MV-4-11 (cell line): ENCODE measurements at places on chromosomes 1 and 21.

- no peak for DNase-seq
These were observed 53.4 kb upstream of the BMP8A start for GRCh38 chr1:39438042-39438441.

GRCh38 chr21:38741950-38742256, 63.8 kb upstream of the ETS2 start:
- no peak for DNase-seq

GRCh38 chr1:224707843-224708725, 92.0 kb downstream of the CNIH3 start:
- peak; percentile 30 for DNase-seq

- no peak for DNase-seq
These were observed 120.1 kb downstream of the PLPP3 start for GRCh38 chr1:56459260-56459659.
